ENCODE measurements at places on chromosomes 1 and 21. TPM values are rescaled to one million over a fixed set of nuclear protein-coding genes. Genes with fewer than 3 reads are reported as not detected.

The KIF26B gene
- polyA plus RNA-seq = not detected

The PRAMEF14 gene
- not detected for polyA plus RNA-seq

The DDOST gene
- 61.3 TPM for polyA plus RNA-seq

The TBX19 gene
- polyA plus RNA-seq = 0.46 TPM

The CSF3R gene
- 3.9 TPM for polyA plus RNA-seq

The PALMD gene
- 0.92 TPM for polyA plus RNA-seq

The SYT6 gene
- not detected for polyA plus RNA-seq

The HTR6 gene
- polyA plus RNA-seq = not detected

The ADAM30 gene
- not detected for polyA plus RNA-seq

The IQCC gene
- 1.4 TPM for polyA plus RNA-seq

The KAZN gene
- polyA plus RNA-seq = 4.2 TPM
